ENCODE measurements at places on chromosomes 16 and 17.

DNA sequence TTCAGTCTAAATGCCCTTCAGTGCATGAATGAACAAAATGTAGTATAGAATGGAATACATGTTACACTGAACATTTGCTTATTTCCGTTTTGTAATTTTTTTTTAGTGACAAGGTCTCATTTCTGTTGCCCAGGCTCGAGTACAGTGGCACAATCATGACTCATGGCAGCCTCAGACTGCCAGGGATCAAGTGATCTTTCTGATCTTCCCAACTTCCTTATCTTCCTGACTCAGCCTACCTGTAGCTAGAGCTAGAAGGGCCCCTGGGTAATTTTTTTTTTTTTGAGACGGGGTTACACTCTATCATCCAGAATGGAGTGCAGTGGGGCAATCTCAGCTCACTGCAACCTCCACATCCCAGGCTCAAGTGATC, 7.3 kb upstream of the SLX4 start:
- no peak for DNase-seq

- DNase-seq: no peak
Observed at GRCh38 chr17:16374146-16374938, 6.5 kb upstream of the UBB start.

DNA sequence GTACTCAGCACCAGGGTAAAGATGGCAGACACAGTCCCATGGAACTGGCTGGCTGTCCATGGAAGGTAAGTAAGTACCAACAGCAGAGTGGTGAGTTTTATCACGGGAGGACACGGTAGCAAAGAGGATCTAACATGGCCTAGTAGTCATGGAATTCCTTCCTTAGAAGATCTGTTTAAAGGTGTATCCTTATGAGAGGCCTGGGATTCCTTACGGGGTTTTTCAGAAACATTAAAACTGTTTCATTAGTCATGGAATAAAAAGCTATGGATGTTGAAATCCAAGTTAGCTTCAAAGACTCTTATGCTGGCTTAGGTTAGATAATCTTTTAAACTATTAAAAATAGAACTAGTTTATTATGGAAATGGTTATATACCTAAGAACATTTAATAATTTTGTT, 7.4 kb downstream of the FTO start:
- DNase-seq: no peak

GRCh38 chr16:14205666-14206065, 134.5 kb downstream of the MRTFB start:
- DNase-seq: no peak

GRCh38 chr16:13453325-13453724, 466.6 kb upstream of the ERCC4 start:
- no peak for DNase-seq

DNA sequence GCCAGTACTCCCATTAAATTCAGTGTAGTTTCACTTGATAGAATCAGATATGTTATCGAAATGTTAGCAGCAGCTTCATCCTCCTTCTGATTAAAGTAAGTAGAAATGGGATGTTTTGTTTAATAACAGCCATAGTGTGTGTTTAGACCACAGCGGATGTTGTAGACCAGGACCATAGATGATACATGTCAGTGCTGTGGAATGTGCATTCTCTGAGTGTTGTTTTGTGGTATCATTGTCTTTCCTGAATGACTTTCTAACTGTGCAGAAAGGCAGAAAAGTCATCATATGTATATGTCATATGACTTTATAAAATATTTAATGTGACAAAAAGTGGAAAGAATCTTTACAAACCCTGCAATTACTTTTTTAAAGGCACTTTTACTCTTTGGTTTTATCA, 55.6 kb downstream of the CYLD start:
- DNase-seq: no peak

- no peak for DNase-seq
Observed at GRCh38 chr16:17832738-17833137, 362.0 kb upstream of the XYLT1 start.

DNA sequence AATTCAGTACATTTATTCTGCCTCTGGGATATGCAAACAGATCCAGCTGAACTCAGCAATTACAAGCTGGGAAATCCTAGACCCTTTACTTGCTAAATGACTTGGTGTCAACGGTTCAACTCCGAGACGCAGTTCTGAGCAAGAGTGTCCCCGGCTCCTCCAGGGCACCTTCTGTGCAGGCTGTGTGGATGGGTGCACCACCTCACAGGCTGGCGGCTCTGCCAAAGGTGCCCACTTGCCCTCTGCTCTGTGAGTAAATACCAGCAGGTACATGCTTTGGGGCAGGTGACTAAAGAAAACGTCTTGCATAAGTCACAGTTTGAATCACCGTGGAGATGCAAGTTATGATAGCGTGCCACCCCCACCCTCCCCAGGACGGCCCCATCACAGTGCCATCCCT, 23.3 kb downstream of the MAP1LC3B start:
- no peak for DNase-seq

GRCh38 chr17:73901661-73902415, 257.6 kb upstream of the SDK2 start:
- DNase-seq: no peak

GRCh38 chr16:22673421-22673831, 140.5 kb upstream of the HS3ST2 start:
- DNase-seq: no peak

GRCh38 chr16:71540-72401, 660 bp downstream of the RHBDF1 start:
- DNase-seq: no peak

GRCh38 chr17:44219616-44220212, at the start of gene UBTF:
UBTF (minus strand) TSS chr17:44219675; CDS start chr17:44218229, 1,446 bp downstream.
- no peak for DNase-seq

GRCh38 chr17:78675836-78676235, 98.6 kb upstream of the DNAH17 start:
- DNase-seq: no peak

DNA sequence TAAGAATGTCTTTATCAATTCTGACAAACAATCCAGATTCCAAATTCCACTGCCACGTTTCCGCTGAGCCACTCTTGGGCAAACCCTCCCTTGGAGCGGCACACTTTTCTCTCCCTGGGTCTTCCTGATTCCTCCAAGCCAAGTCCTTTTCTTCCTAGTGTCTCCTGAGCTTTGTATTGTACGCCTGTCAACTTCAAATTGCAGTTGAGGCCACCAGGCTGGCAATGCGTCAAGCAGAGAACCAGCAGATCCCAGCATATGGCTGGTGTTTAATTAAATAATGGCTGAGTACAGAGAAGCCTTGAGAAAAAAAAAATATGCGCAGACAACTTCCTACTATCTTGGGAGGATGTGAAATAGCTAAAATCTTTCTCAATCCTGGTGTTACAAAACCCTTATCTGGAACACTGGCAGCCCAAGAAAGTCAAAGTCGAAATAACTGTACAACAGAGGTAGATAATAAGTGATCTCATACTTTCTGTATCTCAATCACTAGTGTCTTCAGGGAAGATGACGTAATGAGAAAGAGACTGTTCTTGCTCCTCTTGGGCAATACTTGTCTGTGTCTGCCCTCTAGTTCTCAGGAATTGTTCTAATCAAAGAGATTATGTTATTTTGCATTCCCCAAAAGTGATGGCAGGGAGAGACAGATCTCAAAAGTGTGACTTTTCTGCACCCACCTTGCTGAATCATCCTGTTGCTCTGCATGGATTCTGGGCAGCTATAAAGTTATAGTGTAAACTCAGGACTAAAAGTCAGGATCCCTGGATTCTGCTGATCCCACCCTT, 15.0 kb downstream of the SMIM36 start:
- no peak for DNase-seq

DNA sequence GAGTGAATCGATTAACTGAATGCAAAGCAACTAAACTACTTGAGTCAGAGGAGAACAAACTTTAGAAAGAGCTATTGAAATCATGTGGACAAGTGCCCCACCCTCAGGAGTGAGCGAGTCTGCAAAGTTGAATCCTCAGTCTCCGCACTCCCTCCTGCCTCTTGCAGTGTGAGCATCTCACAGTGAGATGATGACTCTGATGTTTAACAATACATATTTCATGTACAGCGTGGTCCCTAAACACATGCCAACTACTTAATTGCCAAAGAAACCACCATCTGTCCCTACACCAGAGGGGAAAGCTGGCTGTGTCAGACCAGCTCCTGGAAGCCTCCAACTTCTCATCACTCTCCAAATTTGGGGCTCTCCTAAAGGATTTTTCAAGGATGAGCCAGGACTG, 31.2 kb downstream of the PIMREG start:
- no peak for DNase-seq

- DNase-seq: no peak
Observed at GRCh38 chr17:73304971-73305812, 6.6 kb downstream of the CDC42EP4 start.

DNA sequence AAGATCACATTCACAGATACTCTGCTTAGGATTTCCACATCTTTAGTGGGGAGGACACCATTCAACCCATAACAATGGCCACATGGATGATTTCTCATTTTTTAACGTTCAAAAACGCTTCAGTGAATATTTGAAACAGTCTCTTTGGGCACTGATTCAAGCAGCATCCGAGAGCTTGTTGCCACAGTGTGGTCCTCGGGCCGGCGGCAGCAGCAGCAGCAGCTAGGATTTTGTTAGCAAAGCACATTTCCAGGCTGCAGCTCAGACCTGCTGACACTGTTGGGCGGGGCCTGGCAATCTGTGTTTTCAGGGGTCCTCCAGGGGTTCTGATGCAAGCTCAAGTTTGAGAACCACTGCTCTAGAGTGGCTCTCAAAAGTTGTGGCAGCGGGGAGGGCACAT, 27.9 kb upstream of the CMIP start:
- no peak for DNase-seq

- no peak for DNase-seq
Observed at GRCh38 chr17:10251212-10251948, 53.0 kb upstream of the GAS7 start.

DNA sequence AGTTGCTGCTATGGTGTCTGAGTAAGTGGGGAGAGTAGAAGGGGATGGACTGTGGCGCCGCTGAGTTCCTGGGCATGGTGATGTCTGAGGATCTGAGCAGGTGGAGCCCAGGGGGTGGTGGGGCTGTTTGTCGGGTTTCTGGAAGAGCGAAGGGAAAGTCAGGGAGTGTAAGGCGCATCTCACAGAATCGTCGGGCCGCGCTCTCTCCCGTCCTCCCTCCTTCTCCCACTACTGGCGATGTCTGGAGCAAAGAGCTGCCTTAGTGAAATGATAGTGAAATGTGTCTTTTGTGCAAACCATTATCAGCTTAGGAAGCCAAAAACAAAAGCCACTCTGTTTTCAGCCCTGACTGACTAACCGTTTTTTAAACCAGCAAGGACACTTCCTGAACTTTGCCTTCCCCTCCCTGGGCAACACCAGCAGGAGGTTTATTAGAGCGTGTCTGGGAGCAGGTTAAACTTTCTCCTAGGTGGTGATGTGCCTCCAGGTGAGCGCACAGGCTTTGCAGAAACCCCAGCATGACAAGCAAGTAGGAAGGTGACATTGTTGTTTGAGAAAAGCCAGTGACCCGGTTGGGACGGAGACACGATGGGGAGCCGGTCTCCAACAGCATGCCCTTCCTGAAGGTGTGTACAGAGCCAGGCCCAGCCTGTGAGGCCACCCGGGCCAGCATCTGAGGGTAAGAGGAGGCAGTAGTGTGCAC, 49.1 kb downstream of the RAB11FIP3 start:
- no peak for DNase-seq

GRCh38 chr17:75318615-75319222, 29.5 kb upstream of the SLC25A19 start:
- DNase-seq: no peak

DNA sequence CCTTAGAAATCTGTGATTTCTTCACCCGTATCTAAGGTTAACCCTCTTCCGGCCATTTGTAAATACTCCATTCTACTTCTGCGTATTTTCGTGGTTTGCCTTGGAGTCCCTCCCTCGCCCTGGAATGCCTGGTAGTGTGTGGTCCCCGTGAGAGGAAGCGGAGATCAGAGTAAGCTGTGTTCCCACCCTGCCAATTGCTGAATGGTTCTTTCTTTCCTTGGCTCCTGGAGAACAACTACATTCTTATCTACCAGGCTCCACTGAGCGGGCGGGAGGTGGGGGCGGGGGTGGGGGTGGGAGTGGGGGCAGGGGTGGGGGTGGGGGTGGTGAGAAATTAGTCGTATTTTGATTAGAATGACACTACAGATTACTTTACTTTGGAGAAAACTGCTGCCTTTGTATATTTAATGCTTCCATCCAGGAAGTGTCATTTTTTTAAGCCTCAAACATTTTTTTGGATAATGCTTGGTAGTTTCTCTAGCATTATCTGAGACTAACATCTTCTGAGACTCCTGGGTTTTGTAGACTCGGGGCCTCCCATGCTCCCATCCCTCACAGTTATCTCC, 20.9 kb upstream of the FASN start:
- no peak for DNase-seq

- DNase-seq: no peak
Observed at GRCh38 chr16:608019-608418, 18.2 kb downstream of the RAB40C start.

Data from D721Med (cell line).